ENCODE measurements at places on chromosomes 11 and 22.
A peak's percentile ranks its signal among the peaks of the same experiment; 100 is the strongest.

- DNase-seq, result no peak
Measured at GRCh38 chr11:111871693-111872161, 346 bp upstream of the ALG9 start.

GRCh38 chr11:88555829-88556202, 218.3 kb upstream of the CTSC start:
- no peak for DNase-seq

DNA sequence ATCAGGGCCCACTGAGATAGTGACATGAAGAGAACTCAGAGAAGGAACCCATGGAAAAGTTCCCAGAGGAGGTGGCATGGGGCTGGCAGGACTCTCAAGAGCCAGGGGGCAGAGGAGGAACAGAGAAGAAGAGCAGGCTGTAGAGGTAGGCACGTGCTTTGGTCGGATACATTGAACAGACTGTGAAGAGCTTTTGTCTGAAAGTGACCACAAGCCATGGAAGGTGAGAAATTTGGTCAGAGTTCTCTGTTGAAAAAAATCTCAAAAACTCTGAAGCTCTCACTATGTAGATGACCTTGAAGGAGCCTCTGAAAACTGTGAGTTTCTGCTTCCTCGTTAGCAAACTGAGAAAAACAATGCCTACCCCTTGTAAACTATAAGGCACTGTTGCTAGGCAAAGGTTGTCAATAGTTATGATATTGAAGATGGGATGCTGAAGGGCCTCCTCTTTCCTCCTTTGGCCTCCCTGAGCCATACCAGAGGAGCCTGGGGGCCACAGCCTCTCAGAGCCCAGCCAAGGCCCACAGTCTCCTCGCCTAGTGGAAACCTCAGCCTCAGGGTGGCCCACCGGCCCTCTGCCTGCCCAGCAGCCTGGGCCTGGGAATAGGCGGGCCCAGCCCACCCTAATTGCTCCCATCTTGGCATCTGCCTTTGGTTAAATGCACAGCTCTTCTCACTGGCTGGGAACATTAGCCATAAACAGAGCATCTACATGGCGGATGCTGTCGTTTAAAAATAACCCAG, 415.7 kb downstream of the SOX6 start:
- DNase-seq, result no peak

DNA sequence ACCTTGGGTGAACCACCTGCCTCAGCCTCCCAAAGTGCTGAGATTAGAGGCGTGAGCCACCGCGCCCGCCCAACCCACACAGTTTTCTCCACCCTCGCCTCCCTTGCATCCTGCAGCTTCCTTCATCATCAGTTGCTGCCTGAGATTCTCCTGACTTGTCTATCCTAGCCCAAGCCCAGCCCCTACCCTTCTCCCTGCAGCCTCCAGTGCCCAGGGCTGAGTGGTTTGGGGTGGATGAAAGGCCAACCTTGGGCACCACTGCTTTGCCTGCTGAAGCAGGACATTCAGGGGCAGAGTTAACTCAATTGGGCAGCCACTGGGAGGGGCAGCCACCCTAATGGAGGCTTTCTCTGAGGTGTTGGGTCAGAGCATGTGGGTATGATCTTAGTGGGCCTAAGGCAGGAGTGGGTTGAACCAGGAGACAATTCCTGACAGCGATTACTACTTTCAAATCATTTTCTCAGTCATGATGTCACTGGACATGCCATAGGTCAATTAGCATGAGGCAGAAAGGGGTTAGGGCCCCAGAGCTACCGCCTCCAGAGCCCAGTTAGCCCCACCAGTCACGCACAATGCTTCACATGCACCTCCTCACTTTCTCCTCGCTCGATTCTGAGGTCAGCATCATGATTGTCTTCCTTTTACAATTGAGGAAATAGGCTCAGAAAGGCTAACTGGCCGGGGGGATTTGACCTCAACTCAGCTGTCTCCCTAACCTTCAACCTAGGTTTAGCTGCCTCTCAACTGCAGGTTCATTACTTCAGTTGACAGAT, 1.0 kb upstream of the FKBP2 start:
- no peak for DNase-seq

- peak; percentile 65 for DNase-seq
Measured at GRCh38 chr11:63635762-63636465, 21.7 kb upstream of the PLAAT3 start.

- DNase-seq, result no peak
Measured at GRCh38 chr22:19853058-19853878, 1.4 kb downstream of the GNB1L start.

DNA sequence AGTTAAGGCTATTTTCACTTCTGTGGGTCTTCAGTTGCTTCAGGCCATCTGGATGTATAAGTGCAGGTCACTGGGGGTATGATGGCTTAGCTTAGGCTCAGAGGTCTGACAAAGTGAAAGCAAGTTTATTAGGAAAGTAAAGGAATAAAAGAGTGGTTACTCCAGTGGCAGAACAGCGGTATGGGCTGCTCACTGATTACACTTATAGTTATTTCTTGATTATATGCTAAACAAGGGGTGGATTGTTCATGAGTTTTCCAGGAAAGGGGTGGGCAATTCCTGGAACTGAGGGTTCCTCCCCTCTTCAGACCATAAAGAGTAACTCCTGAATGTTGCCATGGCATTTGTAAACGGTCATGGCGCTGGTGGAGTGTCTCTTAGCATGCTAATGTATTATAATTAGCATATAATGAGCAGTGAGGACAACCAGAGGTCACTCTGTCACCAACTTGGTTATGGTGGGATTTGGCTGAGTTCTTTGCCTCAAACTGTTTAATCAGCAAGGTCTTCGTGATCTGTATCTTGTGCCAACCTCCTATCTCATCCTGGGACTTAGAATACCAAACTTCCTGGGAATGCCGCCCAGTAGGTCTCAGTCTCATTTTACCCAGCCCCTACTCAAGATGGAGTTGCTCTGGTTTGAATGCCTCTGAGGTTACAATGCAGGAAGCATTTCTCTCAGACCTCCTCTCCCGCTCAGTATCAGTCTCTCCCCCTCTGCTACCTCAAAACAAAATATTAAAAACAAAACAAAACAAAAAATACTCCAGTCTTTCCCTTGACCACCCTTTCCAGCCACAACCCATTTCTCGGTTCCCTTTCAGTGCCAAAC, 106.6 kb upstream of the SLC22A12 start:
- DNase-seq, result no peak

DNA sequence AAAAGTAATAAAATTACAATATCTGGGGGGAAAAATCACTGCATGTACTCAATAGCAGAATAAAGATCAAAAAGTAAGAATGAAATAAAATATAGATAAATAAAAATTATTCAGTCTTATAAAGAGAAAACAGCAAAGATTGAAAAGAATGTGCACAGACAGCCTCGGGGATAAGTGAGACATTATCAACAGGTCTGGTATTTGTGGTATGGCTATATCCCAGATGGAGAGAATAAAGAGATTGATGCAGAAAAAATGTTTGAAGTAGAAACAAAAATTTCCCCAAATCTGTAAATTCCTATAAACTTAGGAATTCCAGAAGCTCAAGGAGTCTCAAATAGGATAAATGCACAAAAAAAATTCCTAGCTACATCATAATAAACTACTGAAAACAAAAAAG, 74.5 kb upstream of the LUZP2 start:
- DNase-seq, result no peak

DNA sequence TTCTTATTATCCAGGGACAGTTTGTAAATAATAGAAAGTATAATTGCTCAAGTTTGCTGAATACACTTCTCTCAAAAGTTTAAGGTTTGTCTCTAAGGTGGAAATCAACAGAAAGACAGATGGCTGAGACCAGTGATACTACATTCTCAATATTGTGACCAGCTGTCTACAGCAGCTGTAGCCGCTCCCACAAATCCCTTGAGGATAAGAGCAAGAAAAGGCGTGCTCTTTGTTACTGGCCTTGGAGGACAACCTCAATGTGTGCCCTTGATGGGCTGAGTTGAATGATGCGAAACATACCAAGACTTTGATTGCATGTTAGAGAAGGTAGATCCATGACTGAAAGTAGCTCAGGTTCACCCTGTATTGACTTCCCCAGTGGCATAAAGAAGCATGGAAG, 6.1 kb downstream of the OR6M1 start:
- no peak for DNase-seq

GRCh38 chr11:111815489-111815888, 49.3 kb upstream of the PPP2R1B start:
- no peak for DNase-seq

DNA sequence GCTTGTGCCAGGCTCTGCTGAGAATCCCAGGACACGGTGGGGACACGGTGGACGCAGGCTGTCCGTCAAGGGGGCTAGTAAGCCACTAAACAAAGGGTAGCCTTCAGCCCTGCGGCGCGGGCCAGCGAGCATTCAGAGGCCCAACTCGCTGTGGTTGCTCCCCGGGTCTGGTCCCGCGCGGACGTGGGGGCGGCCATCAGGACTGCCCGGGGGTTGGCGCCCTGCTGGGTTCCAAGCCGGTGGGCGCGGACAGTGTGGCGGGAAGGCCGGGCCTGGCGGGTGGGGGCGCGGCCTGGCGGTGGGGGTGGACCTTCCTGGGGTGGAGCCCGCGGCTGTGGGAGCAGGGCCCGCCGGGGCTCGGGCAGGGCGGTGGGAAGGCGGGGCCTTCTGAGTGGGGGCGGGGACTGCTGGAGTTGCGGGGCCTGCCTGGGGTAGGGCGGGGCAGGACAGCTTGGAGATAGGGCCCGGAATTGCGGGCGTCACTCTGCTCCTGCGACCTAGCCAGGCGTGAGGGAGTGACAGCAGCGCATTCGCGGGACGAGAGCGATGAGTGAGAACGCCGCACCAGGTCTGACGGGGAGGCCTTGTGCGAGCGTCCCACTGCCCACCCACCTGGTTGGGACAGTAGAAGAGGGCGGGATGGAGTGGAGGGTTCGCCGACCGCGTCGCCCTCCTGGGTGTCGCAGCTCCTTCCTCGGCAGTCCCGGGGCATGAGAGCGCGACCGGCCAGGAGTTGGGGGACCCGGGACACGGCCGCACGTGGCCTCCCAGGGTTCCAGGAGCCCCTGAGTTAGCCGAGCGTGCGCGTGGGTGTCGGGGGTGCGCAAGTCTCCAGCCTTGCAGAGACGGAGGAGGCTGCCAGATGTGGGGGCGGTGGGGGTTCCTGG, at the start of gene SERHL2:
Gene SERHL2 (plus strand): TSS at position 482 of the 887 bp plus-strand sequence. CDS start 65 bp downstream, at position 547.
- DNase-seq, result peak; percentile 92

DNA sequence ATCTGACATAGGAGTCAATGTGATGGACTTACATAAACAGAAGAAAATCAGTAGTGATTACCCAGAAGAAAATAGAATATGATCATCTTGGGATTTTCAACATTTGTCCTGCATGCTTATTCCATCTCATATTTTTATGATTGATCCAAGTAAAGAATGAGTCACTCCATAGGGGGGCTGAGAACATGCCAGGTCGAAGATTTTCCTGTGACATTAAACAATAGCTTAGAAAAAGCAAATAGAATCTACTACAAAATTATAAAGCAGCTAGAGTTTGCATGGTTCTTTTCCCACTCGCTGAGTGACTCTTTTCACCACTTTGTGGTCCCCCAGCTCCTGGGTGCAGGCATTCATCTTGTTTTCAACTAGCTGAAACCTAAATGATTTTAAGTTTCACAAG, 56.3 kb downstream of the DDI1 start:
- DNase-seq, result no peak

- no peak for DNase-seq
Measured at GRCh38 chr11:43788421-43788820, 92.2 kb upstream of the ALKBH3 start.

- DNase-seq, result no peak
Measured at GRCh38 chr11:68550485-68550817, 89.9 kb downstream of the PPP6R3 start.

DNA sequence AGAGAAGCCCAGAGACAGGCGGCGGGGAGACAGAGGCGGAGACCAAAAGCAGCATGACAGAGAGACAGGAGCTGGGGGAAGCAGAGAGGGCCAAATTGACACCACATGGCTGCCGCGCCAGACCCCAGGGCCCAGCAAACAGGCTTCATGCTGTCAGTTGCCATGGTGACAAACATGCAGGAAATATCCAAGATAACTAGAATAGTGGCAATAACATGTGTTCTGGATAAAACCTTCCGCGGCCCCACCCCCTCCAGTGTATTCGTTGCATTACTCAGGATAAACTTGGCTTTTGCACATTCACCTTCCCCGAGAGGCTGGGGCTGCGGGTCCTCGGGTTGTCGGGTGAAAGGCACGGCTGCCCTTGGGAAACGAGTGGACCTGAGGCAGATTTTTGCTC, 49.9 kb upstream of the CDON start:
- no peak for DNase-seq

GRCh38 chr22:48758881-48759875, 1068.5 kb downstream of the BRD1 start:
- no peak for DNase-seq

DNA sequence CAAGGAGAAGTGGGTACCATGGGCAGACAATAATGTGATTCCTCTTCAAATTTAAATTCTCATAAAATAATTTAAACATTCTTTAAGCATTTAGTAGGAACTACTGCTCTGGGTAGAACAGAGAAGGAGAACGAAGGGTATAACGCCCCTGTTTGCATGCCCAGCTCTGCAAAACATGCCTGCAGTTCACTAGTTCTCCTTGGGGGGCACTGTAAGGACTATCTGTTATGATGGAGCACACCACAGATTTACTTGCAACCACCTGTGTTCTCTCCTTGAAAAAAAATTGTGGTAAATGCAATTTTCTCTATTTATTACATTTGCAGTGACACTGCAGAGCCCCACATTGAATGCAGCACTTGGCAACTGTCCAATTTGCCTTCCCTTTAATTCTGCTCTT, 100.3 kb downstream of the GUCY1A2 start:
- no peak for DNase-seq

DNA sequence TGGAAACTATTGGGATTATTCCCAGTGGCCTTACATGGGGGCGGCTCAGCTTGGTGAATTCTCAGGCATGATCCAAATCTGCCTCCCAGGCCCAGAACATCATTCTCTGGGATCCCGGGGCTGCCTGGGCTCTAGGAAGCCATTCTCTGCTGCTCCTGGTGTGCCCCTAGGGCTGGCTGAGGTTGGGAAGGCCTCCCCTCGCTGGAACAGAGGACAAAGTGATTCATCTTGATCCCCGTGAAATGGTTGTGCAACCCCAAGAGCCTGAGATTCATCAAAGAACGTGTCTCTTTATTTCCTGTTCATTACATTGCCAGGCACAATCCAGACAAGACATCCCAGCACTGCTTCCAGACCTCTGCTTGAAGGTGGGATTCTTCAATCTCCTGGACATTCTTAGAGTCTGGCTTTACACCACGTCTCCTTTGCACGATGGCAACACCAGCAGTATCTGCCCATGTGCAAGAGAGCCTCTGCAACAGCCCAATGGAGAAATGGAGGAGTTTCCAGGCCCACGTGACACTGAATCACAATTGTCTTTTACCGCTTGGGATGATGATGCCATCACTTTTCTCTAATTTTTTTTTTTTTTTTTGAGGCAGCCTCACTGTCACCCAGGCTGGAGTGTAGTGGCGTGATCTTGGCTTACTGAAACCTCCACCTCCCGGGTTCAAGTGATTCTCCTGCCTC, 52.3 kb downstream of the TST start:
- no peak for DNase-seq

DNA sequence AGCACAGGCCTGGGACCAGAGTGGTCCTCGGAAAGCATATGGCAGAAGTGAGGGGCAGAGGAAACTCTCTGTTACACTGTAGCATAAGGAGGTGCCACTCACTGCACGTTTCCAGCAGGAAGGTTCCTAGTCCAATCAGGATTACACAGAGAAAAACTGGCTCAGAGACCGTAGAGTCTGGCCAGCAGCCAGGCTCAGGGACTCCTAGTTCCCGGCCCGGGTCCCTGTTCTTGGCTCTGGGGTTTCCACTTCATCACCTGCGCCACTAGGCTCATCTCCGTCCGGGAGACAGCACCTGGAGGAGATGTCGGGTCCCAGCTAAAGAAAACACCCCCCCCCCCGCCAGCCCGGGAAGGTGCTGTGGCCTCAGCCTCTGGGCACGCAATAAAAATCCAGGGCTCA, 1.1 kb downstream of the TTLL12 start:
- DNase-seq, result no peak

- no peak for DNase-seq
Measured at GRCh38 chr11:13357232-13357631, 79.6 kb downstream of the BMAL1 start.

All from activated naive CD4-positive, alpha-beta T cell treated with anti-CD3 and anti-CD28 coated beads, Interleukin-2, amount 50 U/mL, for 16 hours (primary cell).